ENCODE measurements at places on chromosomes 7 and 10. TPM values are rescaled to one million over a fixed set of nuclear protein-coding genes. Genes with fewer than 3 reads are reported as not detected.

Gene BTBD16
- 0.26 TPM for total RNA-seq

Gene HELLS
- 33.2 TPM for total RNA-seq

DNA sequence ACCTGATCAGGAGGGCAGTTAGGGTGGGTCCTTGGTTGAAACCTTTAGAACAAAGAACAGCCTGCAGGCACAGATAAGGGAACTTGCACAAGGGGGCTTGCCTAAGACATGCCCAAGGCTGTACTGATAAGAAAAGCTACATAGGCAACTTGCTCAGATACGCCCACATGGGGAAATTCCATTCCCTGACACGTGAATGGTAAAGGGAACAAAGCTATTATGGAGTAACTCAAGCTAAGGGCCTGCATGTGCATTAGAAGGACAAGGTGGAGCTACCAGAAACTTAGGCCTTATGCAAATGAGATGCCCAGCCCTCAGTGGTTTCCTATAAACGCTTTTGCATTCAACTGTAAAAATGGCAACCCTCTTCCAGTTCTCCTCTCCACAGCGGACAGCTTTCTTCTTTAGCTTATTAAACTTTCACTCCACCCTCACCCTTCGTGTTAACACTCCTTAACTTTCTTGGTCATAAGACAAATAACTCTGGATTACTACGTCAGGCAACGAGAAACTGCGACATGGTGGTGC is 1192.1 kb upstream of the CELF2 start:
- DNase-seq: no peak

DNA sequence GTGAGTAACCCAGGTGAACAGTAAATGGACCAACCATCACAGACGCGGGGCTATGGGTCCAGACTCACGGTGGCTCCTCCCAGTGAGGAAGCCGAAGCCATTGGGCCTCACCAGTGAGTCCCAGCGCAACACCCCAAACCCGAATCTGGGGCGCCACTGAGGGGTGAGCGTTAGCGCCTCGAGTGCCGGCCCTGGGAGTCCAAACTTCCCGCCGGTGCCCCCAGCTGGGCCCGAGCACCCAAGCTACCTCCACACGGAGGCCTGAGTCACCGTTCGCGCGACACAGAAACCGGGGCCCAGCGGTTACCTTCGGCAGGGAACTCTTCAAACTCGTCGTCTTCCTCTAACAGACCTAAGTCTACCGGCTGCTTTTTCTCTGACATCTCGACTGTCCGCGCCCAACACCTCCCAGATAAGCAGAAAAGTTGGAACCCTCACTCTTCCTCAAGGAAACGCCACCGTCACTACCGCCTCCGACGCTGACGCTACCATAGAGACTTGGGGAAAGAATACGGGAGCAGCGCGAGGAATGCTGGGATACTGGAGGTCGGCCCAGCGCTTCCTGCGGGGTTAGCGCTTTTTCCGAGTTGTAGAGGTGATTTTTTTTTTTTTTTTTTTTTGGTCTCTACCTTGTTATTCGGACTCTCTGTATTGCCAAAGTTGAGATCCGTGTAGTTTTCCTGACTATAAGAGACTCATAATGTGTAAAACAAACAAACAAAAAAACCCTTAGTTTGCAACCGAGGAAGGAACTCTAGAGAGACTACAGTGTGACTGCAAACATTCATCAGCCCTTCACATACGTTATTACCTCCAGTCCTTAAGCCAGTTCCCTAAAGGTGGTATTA is at the start of gene SEM1:
Gene SEM1 (minus strand): TSS at position 466 of the 848 bp plus-strand sequence. CDS start 83 bp downstream, at position 383.
- peak; percentile 87 for DNase-seq

GRCh38 chr7:138726288-138726687 is 25.1 kb upstream of the SVOPL start:
- DNase-seq: no peak

DNA sequence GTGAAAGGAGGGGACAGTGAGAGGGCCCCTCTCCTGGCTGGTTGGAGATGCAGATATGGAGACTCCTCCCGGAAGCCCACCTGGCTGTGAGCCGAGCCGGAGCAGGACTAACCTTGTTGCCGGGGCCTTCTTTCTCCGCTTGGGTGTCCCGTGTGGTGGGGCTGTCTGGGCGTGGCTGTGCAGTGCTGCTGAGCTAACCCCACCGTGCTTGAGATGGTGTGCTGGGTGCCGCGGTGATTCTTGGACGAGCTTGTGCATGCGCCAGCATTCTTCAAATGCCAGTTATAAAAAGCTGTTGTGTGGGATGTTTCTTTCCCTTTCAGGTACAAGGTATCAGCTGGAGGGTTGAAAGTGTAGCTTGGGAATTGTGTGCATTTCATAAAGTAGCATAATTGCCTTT is 48.8 kb downstream of the DAGLB start:
- no peak for DNase-seq

DNA sequence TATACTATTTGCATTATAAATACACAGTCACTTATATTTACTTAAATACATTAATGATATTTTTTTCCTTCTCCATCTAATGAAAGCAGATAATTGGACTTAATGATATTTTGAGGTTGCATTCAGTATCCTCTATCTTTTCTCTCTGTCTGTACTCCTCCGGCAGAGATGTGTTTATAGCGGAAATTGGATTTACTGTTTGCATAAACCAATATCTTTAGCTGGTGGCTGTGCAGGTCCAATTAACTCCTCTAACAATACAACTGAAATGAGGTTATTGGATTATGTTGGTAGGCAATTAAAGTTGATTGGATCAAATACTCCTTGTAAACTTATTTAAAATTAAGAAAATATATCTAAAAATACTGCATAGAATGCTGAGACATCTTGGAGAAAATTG is 1044.2 kb upstream of the SORCS1 start:
- DNase-seq: no peak

DNA sequence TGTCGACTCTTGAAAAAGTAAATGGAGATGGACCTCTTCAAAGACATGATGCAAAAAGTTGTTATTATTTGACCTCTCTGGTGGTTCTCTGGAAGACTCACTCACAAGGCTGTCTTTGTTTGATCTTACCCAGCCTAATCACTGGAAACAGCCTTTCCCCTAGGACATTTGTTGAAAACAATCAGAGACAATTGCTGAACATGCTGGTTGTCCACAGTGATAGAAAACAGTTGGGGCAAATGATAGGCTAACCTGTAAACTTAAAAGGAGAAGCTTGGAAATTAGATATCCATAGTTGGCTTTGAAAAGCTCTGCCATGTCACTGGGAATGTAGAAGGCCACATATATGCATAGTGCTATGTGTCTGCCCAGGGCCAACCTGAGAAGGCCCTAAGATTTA is 22.9 kb upstream of the TES start:
- DNase-seq: no peak

GRCh38 chr7:106279425-106280197 is 5.2 kb downstream of the NAMPT start:
- no peak for DNase-seq

- DNase-seq: no peak
Measured at GRCh38 chr10:125817337-125817946, 5.6 kb downstream of the UROS start.

GRCh38 chr7:48016641-48017040 is 12.3 kb downstream of the SUN3 start:
- DNase-seq: no peak

Measured in mucosa of descending colon (tissue), 3 donors.